ENCODE measurements at places on chromosomes 2 and 18.

- no peak for DNase-seq
Observed at GRCh38 chr2:209533391-209533790, 109.5 kb downstream of the MAP2 start.

DNA sequence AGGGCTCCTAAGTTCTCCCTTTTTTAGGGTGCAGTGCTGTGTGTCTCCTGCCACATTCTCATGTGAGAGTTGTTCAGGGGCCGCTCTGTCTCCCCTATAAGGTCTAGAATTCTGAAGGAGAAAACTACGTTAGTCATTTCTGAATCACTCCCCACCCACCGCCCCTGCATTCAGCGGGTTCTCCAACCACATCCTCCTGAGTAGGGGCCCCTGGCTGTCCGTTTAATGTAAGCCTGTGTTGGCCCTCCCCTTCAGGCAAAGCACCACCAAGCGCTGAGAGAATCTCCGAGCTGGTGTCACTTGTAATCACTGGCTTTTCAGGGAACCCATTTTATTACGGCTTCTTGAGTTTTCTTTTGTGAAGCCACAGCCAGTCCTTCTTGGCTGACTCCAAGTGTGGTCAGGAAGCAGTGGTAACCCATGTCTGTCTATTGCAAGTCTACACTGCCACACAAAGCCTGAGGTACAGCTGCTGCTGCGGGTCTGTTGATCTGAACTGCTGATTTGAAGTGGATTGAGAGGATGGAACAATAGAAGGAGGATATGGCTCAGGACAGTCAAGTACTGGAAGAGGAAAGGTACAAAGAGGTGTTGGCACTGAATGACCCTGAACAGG lies 16.9 kb downstream of the LCT start:
- DNase-seq, result no peak

DNA sequence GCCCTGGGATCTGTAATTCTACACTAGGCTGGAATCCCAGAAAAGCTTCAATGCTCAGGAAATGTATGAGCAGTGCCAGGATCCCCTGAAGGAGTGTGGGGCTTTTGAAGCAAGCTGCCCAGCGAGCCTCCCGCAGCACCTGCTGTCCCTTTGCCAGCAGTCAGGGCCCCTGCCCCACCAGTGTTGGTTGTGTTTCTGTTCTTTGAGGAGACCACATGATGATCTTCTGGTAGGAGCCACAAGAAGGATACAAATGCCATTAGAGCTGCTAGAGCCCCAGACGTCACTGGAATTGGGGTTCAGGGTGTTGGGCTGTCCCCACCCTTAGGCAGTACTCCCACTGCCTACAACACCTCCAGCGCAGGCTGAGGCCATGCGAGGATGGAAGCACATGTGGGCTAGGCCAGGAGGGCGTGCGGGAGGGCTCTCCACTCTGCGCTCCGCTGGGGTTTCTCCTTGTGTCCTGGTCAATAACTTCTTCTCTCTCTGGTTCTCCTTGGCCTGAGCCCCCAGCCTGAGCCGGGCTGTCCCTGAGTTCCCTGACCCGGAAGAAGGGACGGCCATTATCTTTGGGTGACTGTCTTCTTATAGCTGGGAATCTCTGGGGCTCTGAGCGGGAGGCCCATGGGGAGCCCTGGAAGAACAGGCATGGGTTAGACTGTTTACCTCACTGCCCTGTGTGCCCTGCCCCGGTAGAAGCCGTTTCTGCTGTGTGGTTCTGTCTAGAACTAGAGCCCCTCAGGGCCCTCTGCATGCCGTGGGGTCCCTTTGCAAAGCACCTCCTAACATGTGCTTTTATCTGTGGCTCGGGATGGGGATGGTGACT lies 73.9 kb downstream of the LRRFIP1 start:
- peak; percentile 28 for DNase-seq

DNA sequence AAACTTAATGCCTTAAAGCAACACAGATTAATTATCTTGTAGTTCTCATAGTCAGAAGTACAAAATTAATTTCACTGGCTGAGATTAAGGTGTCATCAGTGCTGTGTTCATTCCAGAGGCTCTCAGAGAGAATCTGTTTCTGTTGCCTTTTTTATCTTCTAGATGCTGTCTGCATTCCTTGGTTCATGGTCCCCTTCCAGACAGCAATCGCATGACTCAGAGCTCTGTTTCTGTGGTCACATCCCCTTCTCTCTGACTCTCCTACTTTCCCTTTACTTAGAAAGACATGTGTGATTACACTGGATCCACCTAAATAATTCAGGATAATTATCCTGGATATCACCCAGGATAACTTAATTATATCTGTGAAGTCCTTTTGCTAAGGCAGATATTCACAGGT lies 148.6 kb downstream of the MAIP1 start:
- DNase-seq, result no peak

DNA sequence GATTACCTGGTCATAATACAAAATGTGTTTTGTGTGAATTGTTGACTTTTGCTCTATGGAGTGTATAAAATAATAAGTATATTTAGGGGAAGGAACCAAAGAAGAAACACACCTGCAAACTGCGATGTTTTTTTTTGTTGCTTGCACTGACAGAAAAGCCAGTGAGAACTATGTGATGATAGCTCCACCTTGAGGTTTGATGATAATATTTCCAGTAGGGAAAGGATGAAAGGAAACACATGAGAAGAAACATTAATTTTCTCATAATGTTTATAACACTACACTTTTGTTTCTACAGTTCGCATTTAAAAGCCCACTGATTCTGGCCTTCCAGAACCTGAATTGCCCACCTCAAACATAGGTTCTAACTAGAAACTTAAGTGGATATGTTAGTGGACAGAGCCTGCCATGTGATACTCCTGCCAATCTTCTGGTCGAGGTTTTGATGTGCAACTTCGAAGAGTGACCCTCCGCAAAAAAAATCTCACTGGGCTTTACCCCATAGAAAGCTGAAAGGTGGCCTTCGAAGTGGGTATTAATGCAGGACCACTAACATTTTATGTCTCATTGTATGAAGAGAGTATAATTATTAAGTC lies 476.4 kb upstream of the SPHKAP start:
- no peak for DNase-seq

- DNase-seq, result no peak
Observed at GRCh38 chr18:916562-916961, 11.9 kb downstream of the ADCYAP1 start.

- DNase-seq, result no peak
Observed at GRCh38 chr18:48569915-48570264, 31.1 kb downstream of the CTIF start.

- no peak for DNase-seq
Observed at GRCh38 chr18:68667121-68667520, 47.8 kb downstream of the TMX3 start.

- no peak for DNase-seq
Observed at GRCh38 chr18:31617031-31617717, 25.5 kb downstream of the TTR start.

DNA sequence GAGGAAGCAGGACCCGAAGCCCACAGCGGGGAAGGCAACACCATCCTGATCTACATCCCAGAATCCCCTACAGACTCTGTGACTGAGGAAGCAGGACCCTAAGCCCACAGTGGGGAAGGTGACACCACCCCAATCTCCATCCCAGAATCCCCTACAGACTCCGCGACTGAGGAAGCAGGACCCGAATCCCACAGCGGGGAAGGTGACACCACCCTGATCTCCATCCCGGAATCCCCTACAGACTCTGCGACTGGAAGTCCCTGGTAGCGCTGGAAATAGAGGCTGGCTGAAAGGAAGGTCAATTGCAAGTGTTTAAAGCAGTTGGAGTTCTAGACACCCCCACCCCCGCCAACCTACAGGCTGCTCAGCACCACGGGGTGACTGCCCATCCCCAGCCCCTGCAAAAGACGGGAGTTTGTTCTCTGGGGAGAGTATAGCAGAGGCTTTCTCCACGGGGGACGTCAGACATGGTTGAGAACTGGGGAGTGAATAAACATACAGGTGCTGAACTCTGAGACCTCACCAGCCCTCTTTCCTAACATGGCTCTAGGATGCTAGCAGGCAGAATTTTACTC lies 21.0 kb downstream of the CIB4 start:
- no peak for DNase-seq

- no peak for DNase-seq
Observed at GRCh38 chr2:65320042-65320725, 92.6 kb downstream of the ACTR2 start.

DNA sequence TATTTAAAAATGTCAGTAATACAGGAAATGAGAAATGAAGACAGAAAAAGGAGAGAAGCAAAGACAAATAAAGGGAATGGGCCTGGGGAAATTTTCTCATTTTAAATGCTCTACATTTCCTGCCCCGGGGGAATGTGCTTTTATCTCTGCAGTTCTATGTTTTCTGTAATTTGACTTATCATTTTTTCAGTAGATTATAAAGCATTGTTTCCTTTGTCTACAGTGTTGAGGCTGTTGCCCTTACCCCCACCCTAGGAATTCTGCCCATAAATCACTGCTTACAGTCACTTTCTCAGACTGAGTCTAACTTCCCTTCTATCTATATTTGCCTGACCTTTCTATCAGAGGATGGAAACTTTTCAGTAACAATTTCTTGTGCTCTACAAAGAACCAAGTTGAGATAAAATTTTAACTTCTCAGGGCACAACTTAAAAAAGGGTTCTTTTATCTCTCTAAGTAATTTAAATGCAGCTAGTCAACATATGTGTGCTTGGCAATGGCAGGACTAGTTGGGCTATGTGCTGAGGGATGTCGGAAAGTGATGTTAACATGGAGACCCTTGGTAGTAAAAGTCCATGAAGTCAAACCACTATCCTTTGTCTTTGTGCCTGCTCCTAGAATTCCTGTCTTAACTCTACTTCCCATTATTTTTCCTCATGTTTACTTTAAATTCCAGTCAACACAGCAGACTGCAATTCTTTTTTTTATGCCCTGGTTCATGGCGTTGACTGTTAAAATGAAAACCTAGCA lies 146.5 kb upstream of the MMADHC start:
- DNase-seq, result no peak

- DNase-seq, result no peak
Observed at GRCh38 chr2:49978341-49978740, 824.0 kb upstream of the FSHR start.

DNA sequence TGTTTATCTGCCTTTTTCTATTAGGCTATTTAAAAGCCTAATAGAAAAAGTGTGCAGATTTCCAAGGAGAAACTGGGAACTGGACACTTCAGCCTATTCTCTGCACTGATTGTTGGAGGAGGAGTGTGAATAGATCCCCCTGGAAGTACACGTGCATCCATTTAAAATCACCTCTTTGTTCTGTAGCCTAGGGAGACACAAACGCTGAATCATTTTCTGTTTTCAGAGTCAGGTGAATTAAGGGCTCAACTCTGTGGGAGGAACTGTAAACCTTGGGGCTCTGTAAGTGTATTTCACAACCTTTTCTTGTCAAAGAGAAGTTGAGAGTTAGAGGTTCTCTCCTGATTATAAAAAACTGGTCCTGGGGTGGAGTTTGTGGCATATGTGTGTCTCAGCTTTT lies 159.7 kb downstream of the SPAG16 start:
- no peak for DNase-seq

Measured in left colon (tissue), 2 donors.